Right cardiac atrium (tissue), 5 donors: ENCODE measurements at places on chromosomes 6 and 20. TPM values are rescaled to one million over a fixed set of nuclear protein-coding genes. Genes with fewer than 3 reads are reported as not detected.
A peak's percentile ranks its signal among the peaks of the same experiment; 100 is the strongest.

GRCh38 chr20:7038029-7038428 lies 270.5 kb downstream of the BMP2 start:
- DNase-seq = no peak

DNA sequence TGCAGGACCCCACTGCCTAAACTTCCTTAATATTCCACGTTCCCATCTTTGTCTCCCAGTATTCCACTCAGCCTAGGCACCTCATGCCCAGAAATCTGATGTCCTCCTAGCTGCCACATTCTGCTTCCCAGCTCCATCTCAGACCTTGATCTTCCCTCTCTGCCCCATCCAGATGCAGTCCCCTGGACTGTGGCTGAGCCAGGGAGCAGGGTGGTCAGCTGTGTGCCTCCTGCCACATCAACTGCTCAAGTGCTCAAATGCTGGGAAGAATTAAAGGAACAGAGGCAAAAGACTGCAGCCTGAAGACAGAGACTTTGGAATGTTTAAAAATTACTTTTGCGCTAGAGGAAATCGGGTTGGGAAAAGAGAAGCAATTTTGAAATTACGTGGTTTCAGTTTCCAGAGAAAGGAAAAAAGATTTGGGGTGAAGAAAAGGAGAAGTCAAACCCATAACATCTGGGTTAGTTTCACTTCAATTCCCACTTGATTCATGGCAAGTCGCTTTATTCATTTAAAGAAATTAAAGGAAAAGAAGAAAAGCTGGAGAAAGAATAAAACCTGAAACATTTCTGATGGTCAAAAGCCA lies 704.8 kb downstream of the PTPRT start:
- no peak for DNase-seq

GRCh38 chr6:82740072-82740471 lies 325.6 kb downstream of the UBE3D start:
- no peak for DNase-seq

GRCh38 chr6:80480421-80481157 lies 374.1 kb downstream of the BCKDHB start:
- DNase-seq = no peak

GRCh38 chr6:111692327-111693164 lies 86.9 kb upstream of the TRAF3IP2 start:
- DNase-seq = no peak

DNA sequence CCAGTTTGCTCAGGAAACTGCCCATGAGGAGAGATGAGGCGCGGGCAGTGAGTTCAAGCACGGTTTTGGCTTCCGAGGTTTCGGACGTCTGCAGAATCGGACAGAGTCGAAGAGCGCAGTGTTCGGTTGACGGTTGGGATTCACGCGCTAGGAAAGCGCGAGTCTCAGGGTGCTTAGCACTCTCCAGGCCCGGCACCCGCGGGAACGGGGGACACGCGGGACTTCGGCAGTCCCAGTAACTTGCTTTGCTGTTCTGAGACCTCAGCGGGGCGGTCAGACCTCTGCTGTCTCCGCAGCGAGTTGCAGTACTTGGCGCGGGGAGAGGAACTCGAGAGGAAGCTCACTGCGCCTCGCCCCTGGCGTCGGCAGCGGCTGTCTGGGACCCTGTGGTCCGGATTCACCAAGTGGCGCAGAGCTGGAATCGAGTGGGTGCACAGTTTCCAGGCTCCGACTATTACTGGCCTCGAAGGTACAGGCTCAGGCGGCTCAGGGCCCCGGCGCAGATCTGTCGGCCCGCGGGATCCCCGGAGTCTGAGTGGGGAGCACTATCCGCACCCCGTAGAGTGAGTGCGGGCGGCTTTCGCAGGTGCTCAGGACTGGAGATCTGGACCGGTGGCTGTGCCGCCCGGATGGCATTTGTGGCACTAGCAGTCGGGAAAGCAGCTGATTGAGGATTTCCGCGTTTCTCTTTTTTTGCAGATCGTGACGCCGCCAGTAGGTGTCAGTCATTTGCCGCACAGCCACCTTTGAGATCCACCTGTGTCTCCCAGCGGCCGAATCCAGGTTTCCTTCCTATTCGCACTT lies at the start of gene POM121L2:
POM121L2 (minus strand) TSS at position 128 of the 804 bp plus-strand sequence; CDS start at position 25, 103 bp downstream.
- DNase-seq = peak; percentile 31

DNA sequence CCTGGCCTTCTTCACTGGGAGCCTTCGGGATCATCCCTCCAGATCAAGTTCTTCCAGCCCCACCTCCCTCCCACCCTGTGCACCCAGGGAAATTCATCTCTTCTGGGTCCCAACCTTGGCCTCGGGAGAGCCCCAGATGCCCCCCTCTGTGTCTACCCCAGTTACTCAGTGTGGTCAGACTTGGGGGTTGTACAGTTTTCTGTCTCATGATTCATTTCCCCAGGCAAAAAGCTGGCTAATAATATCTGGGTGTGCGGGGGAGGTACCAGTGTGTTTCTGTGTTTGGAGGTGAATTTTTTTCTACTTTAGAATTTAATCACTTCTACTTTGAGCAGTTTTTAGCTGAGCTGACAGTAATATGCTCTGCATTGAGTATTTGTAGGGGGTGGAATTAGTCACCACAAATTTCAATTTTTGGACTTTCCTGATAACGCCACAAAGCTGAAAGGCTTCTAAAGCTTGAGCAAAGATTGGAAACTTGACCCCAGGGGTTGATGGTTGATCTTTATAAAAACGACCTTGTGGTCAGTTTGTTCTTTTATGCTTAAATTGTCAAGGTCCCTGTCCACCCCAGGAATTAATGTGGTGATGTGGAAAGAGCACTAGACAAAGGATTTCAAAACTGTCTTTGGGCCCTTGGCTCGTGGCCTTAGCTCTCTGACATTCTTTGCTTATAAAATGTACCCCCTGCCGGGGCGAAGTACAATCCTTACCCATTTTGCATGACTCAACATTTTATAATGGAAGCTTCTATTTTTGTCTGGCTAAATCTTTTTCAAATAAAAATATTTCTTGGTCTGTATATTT lies 284.7 kb upstream of the TAB2 start:
- DNase-seq = no peak

Gene PTK6
- polyA plus RNA-seq = 0.14 TPM

Gene PRELID3B
- 18.3 TPM for polyA plus RNA-seq

Gene RAET1L
- polyA plus RNA-seq = not detected

Gene ZSCAN12
- polyA plus RNA-seq = 1.4 TPM
